Activated CD8-positive, alpha-beta memory T cell treated with anti-CD3 and anti-CD28 coated beads for 1 hour (primary cell): ENCODE measurements at places on chromosomes 11 and 22.

DNA sequence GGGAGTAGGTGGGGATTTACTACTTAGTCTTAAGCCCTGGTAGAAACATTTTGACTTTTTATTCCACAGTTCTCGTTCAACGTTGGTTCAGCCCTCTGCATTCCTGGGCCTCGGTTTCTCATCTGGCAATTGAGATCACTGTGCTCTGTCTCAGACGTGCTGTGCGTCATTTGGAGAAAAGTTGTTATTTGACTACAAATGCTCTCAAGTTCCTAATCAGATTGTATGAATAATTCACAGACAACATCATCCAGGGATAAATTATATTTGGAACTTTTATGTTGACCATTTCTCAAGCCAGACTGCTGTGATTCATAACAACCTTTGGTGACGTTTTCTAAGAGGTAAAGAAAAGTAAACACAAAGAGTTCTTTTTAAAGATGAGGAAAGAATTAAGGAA lies 69.2 kb downstream of the BLID start:
- DNase-seq: no peak

DNA sequence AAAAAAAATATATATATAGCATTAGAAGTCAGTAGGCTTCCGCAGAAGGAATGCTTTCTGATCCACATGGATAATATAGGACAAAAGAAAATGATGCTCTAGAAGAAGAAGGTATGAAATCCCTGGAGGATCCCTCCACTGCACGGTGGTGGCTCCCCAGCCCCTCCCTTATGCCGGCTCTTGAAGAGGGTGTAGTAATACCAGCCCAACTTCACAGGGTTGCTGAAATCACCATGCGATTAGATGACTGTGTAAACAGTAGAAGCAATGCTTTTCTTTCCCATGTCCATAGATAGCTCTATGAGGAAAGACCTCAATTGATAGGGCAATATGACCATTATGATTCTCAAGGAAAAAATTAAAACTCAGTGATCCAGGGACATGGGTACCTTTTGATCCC lies 3.2 kb upstream of the ETS1 start:
- no peak for DNase-seq

DNA sequence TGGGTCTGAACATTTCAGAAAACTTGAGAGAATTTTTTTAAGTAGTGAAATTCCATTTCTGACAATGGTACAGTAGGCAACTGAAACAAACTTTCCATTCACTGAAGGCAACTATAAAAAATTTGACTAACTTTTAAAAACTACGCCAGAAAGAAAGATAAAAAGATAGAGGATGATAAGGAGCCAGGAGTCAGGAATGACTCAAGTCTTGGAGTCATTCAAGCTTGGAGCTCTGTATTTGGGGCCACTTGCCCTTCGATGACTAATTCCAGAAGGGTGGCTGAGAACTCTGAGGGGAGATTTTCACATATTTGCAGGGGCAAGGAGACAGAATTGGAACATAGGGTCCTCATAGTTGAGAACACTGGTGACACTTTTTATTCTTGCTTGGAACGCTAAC lies 1083.2 kb upstream of the CNTN5 start:
- DNase-seq: no peak

GRCh38 chr22:33382436-33382835 lies 324.3 kb upstream of the SYN3 start:
- no peak for DNase-seq

GRCh38 chr11:64445651-64446050 lies 86.7 kb downstream of the RPS6KA4 start:
- no peak for DNase-seq

- no peak for DNase-seq
These were observed 740 bp upstream of the TRMT2A start for GRCh38 chr22:20117633-20118299.

GRCh38 chr11:9774591-9775397 lies 110.9 kb downstream of the SWAP70 start:
- DNase-seq: no peak

GRCh38 chr11:7538031-7538430 lies 24.2 kb downstream of the PPFIBP2 start:
- DNase-seq: no peak

DNA sequence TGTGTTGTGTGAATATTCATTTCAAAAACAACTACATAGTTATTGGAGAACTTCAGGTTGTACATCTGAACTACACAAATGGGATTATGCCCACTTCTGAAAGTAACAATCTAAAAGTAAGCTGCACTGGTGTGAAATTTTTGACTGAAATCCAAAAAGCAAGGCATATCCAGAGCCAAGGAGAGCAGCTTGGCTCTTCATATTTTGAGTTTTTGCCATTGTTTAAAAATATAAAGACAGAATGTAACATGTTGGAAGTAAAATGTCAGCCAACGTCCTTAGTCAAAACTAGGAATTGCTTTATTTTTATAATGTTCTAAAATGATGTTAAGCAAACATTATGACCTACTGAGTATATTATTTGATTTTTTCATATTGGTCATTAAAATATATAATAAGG lies 45.8 kb upstream of the NOX4 start:
- DNase-seq: no peak

DNA sequence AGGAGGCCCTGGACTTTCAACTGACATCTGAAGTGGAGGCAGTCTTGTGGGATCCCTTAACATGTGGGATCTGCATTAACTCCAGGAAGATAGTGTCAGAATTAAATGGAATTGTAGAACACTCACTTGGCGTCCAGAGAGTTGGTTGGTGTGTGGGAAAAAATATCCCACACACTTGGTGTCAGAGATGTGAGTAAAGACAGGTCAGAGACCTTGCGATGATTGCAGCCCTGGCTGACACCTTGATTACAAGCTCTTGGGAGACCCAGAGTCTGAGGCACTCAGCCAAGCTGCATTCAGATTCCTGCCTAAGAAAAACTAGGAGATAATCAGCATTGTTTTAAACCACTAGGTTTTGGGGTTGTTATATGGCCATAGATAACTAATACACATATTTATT lies 7.2 kb upstream of the TPCN2 start:
- no peak for DNase-seq

DNA sequence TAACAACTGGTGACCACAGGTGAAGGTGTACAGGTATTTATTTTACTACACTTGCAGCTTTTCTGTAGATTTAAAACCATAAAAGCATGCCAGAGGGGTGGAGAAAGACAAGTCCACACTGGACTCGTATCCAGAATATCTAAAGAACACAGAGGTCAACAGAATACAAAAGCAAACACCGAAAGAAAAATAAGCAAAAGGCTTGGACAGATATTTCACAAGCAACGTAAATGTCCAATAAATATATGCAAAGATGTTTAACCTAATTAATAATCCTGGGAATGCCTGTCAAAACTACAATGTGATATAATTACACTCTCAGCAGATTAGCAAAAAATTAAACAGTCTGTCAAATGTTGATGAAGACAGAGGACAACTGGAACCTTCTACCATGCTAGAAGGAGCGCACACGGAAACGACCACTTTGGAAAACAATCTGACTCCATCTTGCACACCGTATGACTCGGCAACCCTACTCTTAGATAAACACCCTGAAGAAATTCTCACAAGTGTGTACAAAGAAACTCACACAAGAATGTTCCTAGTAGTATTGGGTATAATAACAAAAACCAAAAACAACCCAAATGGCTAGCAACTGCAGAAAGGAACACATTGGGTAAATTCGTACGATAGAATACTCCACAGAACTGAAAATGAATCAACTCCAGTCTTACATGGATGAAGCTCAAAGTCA lies 27.2 kb downstream of the GNB1L start:
- no peak for DNase-seq

DNA sequence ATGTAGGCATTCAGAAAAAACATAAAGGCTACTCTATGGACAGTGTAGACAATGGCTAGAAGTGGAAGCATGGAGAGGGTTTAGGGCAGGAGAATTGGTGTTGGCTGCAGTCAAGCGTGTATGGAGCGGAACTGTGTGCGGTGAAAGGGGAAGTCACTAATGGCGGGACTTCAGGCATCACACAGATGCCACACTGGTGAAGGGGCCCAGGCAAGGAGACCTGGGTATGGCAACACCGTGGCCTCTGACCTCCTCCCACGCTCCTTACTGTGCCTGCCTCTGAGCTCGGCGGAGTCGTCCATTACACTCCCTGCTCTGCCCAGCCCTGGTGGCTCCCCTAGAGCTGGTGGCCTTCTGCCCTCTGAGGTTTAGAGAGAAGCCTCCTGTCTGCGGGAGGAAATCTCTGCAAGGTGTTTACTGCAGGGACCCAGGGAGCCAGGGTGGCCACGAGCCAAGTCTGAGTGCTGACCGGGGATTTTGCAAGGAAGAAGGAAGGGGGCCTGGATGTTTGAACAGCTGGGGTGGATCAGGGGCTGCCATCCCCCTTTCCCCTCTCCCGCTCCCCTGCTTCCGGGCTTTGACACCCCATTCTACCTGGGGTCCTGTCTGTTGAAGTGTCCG lies 75.1 kb upstream of the TSPAN18 start:
- no peak for DNase-seq

GRCh38 chr11:20207781-20208621 lies 47.7 kb upstream of the DBX1 start:
- no peak for DNase-seq

- DNase-seq: no peak
These were observed 483.3 kb upstream of the ARHGAP42 start for GRCh38 chr11:100203789-100204188.

GRCh38 chr11:93032580-93032979 lies 63.1 kb downstream of the MTNR1B start:
- no peak for DNase-seq

DNA sequence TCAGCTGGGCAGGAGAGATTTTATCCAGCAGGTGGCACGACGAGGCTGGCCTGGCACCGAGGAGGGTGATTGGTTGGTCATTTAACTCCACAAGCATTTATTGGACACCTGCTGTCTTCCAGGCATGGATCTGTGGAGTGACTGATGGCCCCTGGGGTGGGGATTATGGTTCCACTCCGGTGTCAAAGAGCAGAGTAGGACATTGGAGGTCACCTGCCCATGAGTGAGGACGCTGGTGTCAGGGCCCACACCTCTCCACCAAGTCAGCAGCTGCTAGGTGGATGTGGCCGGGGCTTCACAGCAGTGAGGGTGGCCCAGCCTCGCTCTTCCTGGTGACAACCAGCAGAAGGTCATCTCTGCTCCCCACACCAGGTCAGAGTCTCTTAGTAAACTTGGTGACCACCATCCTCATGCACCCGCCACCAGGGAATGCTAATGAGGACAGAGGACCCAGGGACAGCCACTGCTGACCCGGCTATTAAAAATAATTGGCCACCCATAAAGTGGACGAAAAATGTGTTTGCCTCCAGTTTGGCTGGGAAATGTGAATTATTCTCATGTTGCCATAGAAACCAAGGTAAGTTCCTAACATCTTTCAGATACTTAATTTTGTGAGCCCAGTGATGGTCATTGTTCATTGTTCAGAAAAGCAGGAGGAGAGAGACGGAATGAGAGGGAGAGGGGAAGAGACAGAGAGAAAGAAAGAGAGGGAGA lies 428.7 kb downstream of the TBC1D22A start:
- DNase-seq: no peak

DNA sequence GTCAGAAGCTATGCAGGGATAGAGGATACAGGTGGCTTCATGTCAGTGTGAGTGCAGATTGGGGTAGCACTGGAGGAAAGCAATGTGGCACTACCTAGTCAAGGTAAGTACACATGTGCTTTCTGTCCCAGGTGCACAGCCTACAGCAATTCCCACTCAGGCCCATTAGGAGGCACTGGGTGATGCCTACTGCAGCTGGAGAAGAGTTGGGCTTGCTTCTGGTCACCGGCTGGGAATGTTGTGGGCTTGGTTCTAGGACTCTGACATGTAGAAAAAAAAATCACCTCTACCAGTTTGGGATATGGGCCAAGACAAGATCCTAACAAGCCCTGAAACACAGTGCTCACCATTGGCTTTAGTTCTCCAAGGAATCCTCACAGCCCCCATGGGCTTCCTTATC lies 69.7 kb downstream of the TENM4 start:
- DNase-seq: no peak

DNA sequence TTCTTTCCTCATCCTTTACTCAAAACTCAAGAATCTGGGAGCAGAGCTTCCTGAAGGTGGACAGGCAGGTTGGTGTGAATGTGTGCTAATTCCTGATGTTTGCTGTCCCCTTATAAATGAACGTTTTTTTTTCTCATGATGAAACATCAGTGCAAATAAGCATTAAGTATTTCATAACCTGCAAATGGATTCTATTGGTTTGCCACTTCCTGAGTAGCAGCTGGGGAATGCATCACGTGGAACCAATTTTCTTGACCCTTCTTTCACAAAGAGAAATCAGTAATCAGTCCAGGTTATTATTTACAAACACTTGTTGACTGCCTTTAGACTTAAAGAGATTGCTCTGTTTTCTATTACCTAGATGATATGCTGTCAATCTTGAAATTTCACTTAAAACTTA lies 40.1 kb upstream of the SCN3B start:
- DNase-seq: no peak

- no peak for DNase-seq
These were observed 2254.0 kb downstream of the LRRC4C start for GRCh38 chr11:39205236-39205995.

DNA sequence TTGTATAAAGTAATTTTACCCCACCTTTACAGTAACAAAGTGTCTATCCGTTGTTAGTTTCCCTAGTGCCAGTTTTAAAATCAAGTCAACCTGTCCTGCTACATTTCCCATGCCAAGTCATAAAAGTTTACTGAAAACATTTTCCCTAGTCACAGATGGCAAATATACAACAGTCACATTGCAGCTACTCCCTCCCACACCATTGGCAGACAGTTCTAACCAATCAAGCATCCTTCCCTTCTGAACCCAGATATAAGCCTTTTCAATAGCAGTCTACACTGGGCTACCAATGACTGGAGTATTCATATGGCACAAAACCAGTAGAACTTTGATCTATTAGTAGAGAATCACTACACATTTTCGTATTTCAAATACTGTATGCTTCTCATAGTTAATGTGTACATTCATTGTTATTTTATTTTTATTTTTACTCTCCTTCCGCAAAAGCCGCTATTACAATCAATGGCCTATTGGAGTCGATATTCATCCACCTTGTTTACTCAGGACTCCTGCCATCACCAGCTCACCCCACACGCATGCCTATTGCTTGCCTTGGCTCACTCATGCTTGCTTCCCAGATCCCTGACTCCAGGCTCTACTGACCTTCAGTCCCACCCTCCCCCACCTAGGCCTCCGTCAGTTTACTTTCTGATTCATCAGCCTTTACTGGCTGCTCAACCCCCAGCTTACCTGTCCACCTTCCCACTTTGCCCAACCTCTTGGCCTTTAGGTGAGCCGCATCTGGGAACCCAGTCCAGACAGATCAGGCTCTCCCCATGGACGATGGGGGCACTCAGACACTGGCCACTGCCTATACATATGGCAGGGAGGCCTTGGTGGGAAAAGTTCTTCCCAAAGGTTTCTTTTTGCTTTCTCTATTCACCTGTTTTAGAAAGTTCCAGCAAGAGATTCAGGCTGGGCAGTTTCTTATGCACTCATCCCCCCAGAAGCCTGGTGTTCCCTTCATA lies 408.4 kb downstream of the SOX6 start:
- no peak for DNase-seq

- no peak for DNase-seq
These were observed 51.8 kb upstream of the SC5D start for GRCh38 chr11:121240650-121241303.
